Daoy (cell line): ENCODE measurements at places on chromosomes 12 and 14. TPM values are rescaled to one million over a fixed set of nuclear protein-coding genes. Genes with fewer than 3 reads are reported as not detected.

- no peak for DNase-seq
Measured at GRCh38 chr12:128823216-128823915, 392 bp downstream of the SLC15A4 start.

GRCh38 chr12:14614704-14615121 is 47.0 kb upstream of the PLBD1 start:
- DNase-seq: no peak

DNA sequence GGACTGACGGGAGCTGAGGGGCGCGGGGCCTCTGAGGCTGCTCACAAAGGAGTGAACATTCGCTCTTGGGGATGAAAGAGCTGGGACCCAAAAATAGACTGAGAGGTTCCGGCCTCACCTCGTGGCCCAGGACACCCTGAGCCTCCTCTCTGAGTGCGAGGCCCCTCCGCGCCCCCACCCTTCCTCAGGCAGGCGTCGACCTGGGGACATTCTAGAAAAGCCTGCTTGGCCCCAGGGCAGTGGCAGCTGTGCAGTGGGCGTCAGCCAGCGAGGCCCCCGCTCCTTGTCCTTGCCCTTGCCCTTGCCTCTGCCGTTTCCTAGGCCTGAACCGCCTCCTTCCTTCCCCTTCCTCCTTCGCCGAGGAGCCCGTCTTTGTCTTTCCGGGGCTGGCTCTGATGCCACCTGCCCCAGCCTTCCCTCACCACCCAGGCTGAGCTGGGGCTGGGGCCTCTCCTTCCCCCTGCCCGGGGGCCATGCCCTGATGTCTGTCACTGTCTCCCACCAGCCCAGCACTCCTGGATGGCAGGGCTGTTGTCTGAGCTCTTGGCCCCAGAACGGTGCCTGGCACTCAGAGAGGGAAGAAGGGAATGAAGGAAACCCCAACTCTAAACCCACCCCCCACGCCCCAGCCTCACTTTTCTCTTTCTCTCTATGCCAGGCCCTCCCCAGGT is 208.2 kb upstream of the RTL1 start:
- peak; percentile 1 for DNase-seq

DNA sequence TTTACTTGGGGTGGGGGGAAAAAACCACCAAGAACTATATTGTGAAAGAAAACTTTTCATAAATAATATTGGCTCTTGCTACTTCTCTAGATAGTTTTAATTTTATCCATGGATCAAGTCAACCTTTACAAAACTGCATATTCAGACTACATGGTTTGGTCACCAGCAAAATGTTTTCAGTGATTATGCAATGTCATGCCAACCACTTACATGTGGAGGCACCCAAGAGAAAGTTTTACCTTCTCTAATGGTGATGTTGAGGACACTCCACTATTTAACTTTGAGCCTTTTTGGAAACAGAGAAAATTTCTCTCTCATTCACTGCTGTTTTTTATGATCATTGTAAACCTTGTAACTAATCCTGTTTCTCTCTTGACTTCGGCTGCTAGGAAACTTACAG is 21.6 kb downstream of the PLCZ1 start:
- no peak for DNase-seq

DNA sequence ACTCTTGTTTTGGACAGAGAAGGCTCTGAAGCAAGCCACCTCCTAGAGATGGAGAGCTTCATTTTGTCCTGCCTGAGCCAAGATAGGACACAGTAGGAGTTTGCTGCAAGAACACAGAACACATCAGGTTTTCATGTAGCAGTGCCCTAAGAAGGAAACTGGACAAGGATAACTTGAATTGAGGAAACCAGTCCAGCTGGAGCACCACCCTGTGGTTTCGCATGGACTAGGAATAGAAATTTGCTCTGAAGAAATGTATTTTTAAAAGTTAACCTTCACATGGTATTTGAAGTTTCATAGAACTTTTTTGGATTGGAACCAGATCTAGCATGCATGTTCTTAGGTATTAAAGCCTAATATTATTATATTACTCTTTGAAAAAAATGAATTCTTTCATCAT is 68.8 kb downstream of the RERG start:
- no peak for DNase-seq

GRCh38 chr14:50353126-50353525 is 41.0 kb downstream of the DMAC2L start:
- DNase-seq: no peak

DNA sequence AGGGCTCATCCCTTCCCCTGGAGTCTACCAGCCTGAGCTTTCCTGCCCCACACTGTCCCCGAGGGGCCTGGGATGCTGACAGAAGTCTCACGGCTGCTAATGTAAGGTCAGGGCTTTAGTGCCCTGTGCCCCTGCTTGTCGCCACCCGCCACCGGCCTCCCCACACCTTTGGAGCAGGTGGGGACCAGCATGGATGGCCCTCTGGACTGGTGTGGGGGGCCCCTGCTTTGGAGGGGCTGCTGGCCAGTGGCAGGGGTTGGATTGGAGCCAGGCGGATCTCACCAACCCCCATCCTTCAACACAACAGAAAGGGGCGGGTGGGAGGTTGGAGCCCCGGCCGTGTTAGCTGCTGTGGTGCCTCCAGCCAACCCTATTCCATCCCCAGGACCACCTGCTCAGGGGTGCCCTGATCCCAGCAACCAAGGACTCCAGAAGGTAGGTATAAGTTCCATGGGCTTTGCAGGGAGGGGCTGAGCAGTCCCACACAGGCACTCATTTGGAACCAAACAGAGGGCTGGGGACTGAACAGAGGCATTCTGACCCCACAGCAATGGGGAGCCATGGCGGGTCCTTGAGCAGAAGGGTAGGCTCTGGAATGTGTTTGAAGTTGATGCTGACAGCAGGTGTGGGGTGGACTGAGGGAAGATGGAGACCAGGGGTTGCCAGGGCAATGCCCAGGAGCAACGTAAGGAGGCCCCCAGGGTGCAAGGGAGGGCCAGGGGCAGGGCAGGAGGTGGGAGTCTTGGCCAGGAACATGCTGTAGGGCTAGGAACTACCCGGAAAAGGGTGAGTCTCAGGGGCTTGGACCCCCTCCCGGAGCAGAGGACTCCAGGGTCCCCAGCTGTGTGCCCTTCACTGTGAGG is 145.1 kb upstream of the C14orf180 start:
- no peak for DNase-seq

GRCh38 chr14:90533591-90534021 is 136.8 kb downstream of the CALM1 start:
- no peak for DNase-seq

GRCh38 chr12:78371284-78371683 is 493.3 kb upstream of the SYT1 start:
- no peak for DNase-seq

DNA sequence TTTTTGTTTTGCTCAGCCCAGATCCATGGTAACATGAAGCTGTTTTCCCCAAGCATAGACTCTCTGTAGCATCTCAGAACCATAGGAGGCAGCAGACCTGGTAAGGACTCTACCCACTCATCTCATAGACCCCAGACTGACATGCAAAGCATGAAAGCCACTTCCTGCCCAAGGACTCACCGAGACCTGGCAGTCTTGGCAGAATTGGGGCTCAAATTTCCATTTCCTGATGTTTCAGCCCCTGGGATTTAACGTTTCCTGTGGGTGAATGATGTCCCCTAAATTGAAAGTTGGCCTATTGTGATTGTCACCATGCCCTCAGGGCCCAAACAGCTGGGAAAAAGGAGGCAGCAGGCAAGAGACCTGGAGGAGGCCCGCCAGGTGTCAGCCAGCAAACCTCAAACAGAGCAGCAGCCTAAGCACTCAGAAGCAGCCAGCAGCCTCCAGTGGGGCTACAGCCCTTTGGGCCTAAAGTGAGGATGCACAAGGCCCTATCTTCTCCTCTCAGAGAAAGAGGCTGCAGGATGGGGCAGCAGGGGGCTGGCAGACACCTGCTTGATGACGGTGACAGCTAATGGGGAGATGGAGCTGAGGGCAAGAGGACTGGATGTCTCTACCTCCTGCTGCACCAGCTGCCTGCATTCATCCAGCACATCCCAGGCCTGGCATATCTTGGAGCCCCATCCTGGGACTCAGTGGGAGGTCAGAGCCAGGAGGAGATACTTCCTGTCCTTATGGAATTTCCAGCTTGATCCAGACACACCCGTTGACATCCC is 8.5 kb downstream of the KRT85 start:
- peak; percentile 72 for DNase-seq

- no peak for DNase-seq
Measured at GRCh38 chr12:124213666-124214347, 81.1 kb upstream of the RFLNA start.

DNA sequence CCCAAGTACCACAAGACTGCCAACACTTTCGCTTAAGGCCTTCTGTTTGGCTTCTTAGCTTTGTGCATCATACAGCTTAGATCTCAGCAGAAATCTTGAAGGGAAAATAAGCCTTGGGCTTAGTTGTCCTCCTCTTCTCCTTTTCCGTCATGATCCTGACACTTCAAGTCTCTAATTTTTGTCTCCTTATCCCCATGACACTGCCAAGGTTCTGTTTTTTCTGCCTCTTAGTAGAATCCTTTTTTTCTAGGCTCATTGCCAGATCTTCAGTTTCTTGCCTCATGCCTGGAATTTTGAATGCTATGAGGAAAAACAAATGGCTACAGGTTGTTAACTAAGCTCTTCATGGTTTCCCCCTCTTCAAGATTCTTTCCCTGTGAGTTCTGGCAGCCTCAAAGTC is 450.4 kb downstream of the LRFN5 start:
- no peak for DNase-seq

- no peak for DNase-seq
Measured at GRCh38 chr12:131720921-131721320, 10.0 kb downstream of the SFSWAP start.

DNA sequence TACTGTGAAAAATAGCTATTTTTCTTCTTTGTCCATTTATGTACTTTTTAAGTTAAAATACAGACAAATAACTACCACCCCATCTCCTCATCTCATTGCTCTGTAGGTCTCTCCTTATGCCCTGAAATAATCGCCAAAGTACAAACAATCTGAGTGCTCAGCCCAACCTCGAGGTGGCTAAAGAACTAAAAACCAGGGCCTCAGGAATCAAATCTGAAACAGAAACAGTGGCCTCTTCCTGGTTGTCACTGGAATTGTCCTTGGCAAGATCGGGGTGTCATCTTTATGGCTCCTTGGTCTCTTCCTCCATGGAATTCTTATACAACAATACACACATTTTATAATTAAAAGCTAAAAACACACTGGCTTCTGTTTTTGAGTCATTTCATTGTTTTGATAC is 182.4 kb downstream of the ASCL1 start:
- no peak for DNase-seq

DNA sequence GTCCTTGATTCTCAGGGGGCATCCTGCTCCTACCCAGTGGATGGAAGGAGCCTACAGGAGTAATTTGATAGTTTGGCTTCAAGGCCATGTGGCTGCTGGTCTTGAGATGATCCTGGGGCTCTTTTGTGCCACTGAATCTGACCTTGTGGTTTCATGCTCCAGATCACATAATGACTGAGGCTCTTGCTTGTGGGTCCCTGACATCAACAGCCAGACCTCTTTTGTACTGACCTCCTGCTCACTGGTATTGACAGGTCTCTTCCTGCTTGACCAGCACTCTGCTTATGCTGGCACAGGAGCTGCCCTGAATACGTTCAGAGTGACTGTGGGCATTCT is 23.2 kb upstream of the JPH4 start:
- no peak for DNase-seq

- peak; percentile 74 for DNase-seq
Measured at GRCh38 chr12:113471619-113472171, at the start of gene LHX5. LHX5 (minus strand) TSS chr12:113471871; CDS start chr12:113471498, 373 bp downstream.

DNA sequence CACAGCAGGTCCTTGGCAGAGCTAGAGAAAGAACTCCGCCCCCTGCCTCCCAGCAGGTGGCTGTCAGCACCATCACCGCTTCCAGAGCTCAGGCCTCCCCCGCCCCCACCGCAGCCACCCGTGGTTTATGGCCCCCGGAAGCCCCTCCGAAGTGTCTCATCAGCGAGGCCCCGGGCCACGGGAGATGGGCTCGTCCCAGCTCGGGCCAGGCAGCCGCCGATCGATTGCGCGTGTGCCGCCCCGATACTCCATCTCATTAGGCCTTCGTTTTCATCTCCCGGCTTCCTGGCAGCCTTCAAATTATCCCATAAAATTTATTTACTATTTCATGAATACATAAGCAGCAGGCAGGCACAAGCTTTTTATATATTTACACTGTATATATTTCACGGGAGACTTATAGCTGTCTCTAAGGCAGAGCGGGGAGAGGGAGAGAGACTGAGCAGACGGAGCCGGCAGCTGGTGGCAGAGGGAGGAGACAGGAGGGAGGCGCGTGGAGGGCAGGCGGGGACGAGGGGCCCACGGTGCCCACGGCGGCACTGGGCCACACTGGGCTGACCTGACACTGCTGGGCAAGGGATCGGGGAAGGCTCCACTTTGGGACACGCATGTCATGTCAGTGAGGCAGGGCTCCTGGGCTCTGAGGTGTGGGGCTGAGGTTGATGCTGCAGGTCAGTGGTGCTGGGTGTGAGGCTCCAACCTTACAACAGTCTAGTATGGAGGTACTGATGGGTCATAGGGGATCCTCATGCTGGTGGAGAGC is 241.2 kb downstream of the RBM19 start:
- DNase-seq: no peak

DNA sequence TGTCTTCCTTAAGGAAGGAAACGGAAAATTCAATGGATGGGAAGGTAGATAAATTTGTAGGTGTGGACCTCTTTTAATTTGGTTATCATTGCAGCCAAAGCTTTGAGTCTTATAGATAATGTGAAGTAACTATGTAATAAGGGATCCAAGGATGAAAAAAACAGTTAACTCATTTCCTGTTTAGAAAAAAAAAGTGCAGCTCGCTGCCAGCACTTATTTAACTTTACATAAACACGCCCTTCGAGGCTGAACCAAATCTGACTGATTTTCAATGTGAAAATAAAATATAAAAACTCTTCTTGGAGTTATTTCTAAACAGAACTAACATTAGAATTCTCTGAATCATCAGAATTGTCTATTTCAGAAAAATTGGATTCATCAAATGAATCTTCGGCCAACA is 7.0 kb downstream of the NUBPL start:
- no peak for DNase-seq

DNA sequence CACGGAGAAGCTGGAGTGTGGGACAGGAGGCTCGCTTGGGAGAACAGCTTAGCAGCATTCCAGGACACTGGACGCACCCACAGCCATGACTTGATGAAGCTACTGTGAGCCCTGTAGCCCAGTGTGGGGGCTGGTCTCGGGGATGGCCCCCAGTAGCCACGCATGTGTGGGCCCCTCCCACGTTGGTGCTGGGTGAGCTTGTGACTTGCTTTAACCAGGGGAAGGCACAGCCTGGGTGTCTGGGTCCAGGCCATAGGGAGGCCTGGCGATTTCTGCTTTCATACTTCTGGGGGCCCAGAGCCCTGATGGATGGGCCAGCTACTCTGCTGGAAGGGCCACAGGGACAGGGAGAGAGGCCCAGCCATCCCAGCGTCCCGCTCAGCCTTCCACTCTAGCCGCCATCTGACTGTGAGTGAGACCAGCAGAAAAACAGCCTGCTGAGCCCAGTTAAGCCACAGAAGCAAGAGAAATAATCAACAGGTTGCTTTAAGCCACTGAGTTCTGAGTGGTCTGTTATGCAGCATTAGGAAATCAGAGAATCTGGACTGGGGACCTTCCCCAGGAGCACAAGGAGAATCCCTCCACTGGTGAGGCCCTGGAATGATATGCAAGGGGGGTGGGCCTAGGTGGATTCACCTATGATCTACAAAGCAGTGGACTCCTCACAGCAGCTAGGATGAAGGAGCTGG is 16.1 kb downstream of the DIO3 start:
- DNase-seq: no peak

GRCh38 chr14:48350971-48351370 is 675.6 kb upstream of the MDGA2 start:
- peak; percentile 17 for DNase-seq

LRRIQ1 gene
- total RNA-seq: 0.51 and 1.6 TPM in 2 replicates

ATF1 gene
- total RNA-seq: 21.8 and 37.5 TPM in 2 replicates

PAWR gene
- total RNA-seq: 72.0 and 87.3 TPM in 2 replicates

RNASE2 gene
- total RNA-seq: not detected in 2 replicates

OTOGL gene
- total RNA-seq: 1.0 and 1.4 TPM in 2 replicates
